DMS79 (cell line): ENCODE measurements at places on chromosomes 1 and 21.

- DNase-seq, result no peak
Observed at GRCh38 chr1:161848676-161849075, 82.6 kb downstream of the ATF6 start.

DNA sequence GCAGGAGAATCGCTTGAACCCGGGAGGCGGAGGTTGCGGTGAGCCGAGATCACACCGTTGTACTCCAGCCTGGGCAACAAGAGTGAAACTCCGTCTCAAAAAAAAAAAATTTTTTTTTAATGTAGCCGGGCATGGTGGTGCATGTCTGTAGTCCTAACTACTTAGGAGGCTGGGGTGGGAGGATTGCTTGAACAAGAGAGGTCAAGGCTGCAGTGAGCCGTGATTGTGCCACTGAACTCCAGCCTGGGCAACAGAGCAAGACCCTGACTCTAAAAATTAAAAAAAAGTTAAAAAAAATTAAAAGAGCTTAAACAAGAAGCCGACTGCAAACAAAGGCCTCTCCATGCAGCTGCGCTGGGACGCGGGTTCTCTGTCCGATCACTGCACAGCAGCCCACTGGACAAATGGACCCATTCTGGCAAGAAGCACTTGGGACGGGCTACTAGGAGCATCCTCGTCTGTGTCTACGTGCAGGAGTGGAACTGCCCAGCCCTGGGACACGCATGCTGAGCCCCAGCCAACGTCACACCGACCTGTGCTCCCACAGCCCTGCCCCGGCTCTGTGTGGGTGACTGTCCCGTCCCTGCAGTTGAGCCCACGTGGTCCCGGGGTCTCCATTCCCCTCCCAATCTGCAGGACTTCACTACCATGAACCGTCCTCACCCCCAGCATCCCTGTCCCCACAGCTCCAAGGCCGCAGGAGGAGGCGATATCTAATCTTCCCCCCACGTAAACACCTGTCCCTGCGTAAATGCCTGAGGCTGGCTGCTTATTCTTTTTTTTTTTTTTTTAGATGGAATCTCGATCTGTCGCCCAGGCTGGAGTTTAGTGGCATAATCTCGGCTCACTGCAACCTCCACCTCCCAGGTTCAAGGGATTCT is 12.3 kb downstream of the SLC35E2B start:
- no peak for DNase-seq

DNA sequence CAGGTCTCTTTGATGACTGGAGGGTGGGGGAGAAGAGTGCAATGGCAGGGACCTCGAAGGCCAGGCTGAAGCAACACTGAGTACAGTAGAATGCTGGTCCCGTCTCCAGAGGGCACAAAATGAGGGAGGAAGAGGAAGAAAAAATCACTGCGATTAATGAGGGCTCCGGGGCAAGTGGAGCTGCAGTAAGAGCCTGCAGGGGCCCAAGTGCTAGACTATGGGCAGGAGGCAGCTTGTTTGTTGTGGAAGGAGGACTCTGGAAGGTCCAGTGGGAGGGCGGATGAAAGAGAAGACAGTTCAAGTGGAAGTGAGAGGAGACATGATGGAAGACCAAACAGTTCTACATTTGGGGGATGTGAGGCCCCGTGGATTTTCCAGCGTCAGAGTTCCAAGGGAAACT is 17.4 kb downstream of the TMCC2 start:
- DNase-seq, result no peak

GRCh38 chr1:204170494-204171155 is 4.5 kb upstream of the REN start:
- no peak for DNase-seq

- no peak for DNase-seq
Observed at GRCh38 chr1:116207126-116207735, 96.0 kb downstream of the MAB21L3 start.
